ENCODE measurements at places on chromosomes 7 and 10.

DNA sequence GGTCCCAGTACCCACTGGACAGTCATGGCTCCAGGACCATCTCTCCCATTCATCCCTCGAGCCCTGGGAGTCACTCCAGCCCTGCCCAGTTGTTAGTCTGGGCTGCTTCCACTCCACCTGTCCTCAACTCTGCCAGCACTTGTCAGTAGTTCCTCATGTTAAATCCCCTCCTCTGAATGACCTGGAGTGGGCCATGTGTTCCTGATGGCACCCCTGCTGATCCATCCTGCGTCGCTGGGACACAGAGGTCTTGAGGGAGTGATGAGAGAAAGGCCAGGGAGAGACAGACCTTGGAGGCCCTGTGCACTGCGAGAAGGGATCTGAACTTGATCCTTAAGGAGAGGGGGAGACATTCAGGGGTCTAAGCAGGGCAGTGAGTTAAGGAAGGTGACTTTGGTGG lies 174.9 kb downstream of the GRID1 start:
- no peak for DNase-seq

GRCh38 chr7:142773937-142774744 lies 3.4 kb downstream of the PRSS2 start:
- no peak for DNase-seq

DNA sequence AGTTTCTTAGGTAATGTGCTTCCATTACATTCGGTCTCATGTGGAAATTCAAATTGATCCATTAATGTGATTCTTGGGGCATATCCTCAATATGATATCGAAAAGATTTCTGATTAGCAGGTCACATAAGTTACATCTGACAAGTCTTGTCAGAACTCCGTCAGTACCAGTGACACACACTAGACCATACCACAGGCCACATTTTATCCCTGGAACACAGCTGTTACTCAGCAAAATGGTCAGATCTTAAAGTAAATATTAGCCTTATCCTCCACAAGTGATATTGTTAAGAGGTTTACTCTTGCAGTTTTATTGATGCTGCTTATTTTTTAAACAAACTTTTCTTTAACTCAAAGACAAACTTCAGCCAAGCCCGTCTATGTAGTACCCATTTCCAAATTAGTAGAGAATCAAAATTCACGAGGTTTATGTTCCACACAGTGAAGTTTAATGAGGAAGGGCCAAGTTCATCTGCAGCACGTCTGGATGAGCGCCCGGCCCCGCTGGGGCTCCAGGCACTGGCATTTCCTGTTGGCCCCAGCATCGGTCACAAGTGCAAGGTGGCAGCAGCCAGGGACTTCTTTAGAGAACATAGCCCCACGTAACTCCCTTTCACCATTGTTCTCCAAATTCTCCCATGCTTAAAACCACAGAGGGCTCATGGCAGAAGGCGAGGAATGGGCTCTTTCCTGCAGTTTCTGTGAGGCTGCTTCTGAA lies 132.2 kb downstream of the VIPR2 start:
- DNase-seq = no peak

- DNase-seq = no peak
These were observed 3.1 kb downstream of the AGMO start for GRCh38 chr7:15558756-15559155.

- DNase-seq = no peak
These were observed 72.7 kb upstream of the PIK3CG start for GRCh38 chr7:106792233-106792926.

DNA sequence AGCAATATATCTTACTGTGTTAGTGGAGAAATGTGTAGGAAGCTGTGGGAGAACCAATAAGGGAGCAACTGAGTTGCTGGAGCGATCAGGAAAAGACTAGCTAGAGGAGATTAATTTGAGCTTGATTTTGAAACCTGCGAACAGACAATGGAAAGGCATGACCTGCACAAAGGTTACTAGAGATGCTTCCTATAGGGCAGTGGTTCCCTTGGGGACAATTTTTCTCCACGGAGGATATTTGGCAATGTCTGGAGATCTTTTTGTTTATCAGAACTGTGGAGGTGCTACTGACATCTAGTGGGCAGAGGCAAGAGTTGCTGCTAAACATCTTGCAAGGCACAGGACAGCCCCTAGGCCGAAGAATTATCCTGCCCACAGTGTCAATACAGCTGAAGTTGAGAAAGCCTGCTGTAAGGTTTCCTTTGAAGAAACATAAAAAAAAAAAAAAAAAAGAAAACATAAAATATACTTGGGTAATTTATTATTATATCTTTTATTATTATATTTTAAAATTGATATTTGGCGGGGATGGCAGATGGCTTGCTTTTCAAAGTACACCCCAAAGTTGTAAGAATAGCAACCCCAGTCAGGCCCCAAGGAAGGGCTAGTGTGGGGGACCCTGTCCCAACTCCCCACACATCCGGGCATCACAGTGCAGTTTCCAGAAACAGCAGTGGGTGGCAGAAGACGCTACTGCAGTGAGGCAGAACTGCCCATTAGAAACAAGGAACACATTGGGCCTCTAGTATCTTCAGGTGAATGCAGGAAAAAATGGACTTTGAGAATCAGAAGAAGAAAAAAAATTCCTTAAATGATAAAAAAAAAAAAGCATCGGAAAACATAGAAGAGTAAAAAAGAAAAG lies 481.6 kb downstream of the SH2D4B start:
- DNase-seq = no peak

GRCh38 chr10:87546210-87546609 lies 41.5 kb downstream of the MINPP1 start:
- DNase-seq = no peak

- no peak for DNase-seq
These were observed 42.0 kb downstream of the LYZL2 start for GRCh38 chr10:30587522-30588031.

DNA sequence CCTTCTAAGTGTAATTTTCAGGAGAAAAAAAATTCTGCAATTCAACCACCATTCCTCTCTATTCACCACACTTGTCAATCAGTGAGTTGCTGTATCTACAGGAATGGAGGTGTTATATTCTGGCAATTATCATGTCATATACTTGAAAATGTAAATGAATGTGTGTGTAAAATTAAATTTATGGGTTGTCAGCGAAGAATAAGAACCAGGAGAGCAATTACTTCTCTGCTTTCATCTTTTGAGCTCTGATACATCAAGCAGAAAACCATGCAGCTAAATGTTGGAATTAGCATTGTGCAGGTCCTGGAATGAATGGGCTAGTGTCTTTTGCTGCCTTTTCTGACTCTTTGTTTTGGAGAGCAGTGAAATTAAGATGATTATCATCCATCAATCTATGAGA lies 207.6 kb downstream of the FOXP2 start:
- no peak for DNase-seq

- DNase-seq = no peak
These were observed 140.8 kb upstream of the NFE2L3 start for GRCh38 chr7:26011039-26011696.

GRCh38 chr10:32893434-32893833 lies 64.6 kb downstream of the ITGB1 start:
- DNase-seq = no peak

DNA sequence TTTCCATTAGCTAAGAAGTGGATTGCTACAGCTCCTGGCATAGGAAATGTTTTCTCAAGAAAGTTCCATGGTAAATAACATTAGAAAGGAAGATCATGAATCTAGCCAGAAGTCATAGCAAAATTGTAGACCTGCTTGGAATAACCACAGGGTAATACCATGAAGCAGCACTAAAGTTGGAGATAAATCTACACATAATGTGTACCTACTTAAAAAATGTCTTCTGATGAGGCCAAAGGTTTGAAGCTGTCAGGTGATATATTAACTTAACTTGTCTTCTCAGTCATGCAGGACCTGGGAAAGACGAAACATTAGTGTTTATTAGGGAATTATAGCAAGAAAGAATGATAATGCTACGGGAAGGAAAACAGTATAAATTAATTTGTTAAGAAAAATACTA lies 6.3 kb downstream of the CISD1 start:
- no peak for DNase-seq

GRCh38 chr7:42478717-42479116 lies 241.7 kb upstream of the GLI3 start:
- no peak for DNase-seq

GRCh38 chr7:89067048-89067447 lies 271.5 kb upstream of the TEX47 start:
- no peak for DNase-seq

DNA sequence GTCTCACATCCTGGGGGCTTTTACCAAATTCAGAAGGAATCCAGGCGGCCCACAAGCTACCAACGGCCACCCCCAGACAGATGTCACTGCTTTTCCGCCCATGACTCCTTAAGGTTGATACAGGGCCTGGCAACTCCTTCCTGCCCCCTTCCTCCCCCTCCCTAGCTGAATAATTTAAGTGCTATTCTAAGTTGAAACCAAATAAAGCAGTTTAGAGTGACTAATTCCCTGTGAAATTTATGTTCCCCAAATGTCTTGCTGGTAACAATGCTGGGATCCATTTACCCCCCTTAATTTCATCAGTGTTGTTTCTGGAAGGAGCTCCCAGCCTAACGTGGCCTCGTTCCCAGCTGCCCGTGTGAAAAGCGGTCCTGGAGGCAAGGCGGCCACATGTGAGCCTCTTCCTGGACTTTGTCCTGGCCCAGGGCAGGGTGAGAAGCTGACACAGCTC lies 109.6 kb downstream of the TMEM130 start:
- DNase-seq = no peak

- no peak for DNase-seq
These were observed 23.6 kb upstream of the SRI start for GRCh38 chr7:88243345-88243909.

DNA sequence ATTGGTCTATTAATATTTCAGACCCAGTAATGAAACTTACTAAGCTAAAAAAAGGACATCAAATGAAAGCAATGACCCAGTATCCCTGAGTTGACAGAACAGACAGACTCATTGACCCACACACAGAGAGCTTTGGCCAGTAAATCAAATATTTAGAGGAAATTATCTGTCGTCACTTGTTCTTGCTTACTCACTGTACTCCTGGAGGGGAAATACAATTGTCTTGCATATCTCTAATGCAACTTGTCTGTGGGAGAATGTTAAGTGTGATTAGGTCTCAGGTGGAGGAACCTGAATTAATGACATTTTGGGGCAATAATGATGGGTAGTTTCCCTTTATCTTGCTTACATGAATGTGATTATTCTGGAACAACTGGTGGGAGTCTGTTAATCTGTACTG lies 80.4 kb downstream of the CUBN start:
- no peak for DNase-seq

DNA sequence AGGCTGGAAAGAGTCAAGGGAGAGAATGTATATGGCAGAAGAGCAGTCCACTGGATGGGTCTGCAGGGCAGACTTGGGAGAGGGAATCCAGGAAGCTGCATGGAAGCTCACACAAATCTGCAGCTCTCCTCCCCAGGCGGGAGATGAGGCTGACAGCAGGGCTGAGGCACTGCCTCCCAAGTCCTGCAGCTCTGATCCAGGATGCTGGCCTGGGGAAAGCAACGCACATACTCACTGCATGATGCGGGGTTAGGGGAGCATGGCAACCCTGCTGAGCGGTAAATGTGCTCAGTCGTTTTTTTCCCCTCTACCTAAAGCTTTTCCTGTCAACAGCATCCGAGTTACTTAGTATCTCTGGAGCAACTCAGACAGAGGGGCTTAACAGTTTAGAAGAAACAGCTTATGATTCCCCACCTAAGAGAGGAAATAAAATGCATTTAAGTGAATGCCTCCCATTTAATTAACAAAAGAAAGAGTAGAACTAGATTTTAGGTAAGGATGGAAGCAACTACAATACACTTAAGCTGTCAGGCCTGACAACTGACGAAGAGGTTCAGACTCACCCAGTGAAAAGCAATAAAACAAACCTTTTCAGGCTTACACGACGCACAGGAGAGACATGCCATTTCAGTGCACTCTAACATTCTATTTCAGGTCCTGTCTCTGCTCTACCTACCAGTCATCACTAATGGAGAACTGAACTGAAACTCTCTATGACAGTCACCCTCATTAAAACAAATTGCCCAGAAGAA lies 37.0 kb downstream of the CHCHD3 start:
- no peak for DNase-seq

GRCh38 chr7:67636348-67637022 lies 639.9 kb downstream of the TYW1 start:
- DNase-seq = no peak

DNA sequence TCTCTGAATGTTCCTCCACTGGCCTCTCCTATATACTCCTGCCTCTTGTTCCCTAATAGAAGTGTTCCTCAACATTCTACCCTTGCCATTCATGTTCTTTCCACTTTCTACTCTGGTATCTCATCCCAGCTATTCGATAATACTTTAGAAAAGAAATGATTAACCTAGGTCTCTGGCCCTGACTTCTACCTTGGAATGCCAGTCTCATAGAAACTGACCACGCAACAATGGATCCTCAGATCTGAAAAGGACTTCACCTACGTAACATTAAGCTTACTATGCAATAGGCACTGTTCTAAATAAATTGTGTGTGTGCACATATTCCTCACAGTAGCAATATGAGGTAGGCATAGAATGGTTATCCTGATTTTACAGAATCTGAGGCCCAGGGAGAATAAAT lies 234.5 kb downstream of the DNAJC1 start:
- DNase-seq = no peak

GRCh38 chr10:129415215-129416140 lies 51.6 kb upstream of the MGMT start:
- no peak for DNase-seq

DNA sequence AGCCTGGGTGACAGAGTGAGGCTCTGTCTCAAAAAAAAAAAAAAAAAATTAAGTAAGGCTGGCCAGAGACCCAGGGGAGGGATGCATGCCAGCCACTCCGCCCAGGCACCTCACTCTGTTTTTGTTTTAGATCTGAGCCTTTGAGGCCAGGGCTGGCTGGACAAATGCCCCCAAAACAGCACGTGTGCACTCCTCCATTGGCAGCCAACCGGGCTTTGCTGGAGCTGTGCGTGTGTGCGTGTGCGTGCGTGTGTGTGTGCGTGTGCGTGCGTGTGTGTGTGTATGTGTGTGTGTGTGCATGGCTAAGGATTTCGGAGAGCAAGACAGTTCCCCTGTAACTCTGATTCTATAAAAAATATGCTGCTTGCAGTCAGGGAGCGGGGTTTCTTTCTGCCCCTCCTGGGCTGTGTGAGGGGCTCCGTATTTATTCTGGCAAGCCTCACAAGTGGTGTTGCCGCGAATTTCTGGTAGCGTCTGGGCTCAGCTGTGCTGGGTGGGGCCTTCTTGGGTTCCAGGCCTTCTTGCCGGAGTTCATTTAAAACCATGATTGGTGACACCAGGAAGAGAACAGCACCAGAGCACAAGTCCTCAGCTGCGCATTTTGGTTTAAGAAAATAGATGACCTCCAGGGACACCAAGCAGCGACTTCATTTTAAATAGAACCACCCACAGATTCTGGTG lies 28.1 kb upstream of the UNCX start:
- no peak for DNase-seq

- DNase-seq = no peak
These were observed 57.1 kb upstream of the KMT2E start for GRCh38 chr7:104956753-104957450.

- DNase-seq = no peak
These were observed 138.0 kb downstream of the PARD3 start for GRCh38 chr10:34677132-34677531.

DNA sequence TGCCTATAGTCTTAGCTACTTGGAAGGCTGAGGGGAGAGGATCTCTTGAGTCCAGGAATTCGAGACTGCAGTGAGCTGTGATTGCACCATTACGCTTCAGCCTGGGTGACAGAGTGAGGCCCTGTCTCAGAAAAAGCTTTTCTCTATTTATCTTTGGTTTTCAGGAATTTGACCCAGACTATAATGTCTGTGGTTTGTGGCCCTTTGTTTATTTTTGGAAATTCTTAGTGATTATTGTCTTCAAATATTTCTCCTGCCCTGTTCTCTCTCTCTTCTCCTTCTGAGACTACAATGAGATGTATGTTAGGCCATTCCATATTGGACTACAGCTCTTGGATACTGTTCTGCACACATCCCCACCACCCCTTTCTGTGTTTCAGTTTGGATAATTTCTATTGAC lies 4.7 kb downstream of the MUC12 start:
- no peak for DNase-seq

All from stimulated activated CD8-positive, alpha-beta memory T cell treated with anti-CD3 and anti-CD28 coated beads, Interleukin-15, amount 100 ng/mL, for 1 hour (primary cell).